ENCODE measurements at places on chromosomes 6 and 20.

DNA sequence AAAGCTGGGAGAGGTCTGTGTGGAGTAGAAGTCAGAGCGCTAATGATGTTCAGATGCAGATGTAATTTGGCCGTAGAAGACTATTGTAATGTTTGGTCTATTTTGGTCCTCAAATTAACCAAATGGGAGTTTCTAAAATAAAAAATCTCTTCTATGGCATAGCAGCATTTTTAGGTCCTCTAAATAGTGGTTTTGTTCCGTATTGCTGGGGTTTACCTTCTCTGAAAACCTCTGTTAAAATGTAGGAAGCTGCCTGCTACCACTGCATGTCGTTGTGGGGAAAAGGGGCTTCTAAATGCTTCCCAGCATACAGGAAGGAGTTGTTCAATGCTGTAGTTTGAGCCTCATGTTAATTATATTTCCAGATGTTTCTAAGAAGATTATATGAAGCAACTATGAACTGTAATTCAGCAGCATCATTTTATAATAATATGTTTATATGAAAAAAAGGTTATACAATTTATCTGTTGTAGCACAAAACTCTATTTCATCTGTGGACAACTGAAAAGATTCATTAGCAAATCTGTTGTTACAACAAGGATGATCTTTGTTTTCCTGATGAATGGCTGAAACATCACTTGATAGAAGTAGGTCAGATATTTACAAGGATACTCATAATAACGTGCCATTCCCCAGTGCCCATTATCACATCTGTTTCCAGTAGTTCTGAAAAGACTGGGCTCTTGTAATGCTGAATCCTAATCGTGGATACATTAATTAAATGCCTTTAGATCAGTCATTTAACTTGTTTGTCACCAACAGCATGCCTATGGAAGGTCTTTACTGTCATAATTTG is 256.6 kb downstream of the TBC1D7 start:
- DNase-seq, result no peak

DNA sequence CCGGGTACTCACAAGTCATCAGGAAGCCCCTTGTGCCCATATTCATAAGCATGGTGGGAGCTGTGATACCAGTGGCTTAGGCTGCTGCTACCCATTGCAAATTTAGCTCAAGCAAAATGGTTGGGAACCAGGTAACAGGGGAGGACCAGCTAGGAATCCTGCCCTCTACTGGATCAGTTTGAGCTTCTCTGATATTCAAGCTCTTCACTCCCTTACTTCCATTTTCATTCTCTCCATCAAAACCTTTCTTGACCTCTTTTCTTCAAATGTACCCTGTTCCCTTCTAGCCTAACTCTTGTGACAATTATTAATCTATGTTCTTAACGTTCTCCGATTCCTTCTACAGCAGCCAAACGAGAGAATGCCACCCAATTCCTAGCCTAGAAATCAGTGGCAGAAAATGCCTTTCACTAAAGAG is 9.7 kb downstream of the NOL7 start:
- peak; percentile 40 for DNase-seq

DNA sequence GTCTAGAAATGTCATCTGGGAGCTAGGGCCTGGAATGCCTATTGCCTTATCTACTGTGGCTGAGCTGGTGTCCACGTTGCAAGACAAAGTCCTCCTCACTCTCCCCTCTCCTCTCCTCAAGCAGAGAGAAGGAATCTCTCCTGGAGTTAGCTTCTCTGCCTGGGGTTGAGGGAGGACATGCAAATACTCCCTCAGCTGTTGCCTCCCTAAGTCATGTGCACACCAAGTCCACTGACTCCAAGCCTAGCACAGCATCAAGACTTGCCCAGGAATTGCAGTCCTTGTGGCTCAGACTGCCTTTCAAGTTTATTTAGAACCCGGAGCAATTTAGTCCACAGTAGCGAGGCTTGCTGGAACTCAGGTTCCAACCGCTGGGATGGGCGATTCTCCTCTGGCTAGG is 38.0 kb upstream of the SCP2D1 start:
- DNase-seq, result no peak

GRCh38 chr6:19734061-19734460 is 103.1 kb upstream of the ID4 start:
- DNase-seq, result no peak

- no peak for DNase-seq
Measured at GRCh38 chr6:131065112-131065823, 2.2 kb upstream of the EPB41L2 start.

DNA sequence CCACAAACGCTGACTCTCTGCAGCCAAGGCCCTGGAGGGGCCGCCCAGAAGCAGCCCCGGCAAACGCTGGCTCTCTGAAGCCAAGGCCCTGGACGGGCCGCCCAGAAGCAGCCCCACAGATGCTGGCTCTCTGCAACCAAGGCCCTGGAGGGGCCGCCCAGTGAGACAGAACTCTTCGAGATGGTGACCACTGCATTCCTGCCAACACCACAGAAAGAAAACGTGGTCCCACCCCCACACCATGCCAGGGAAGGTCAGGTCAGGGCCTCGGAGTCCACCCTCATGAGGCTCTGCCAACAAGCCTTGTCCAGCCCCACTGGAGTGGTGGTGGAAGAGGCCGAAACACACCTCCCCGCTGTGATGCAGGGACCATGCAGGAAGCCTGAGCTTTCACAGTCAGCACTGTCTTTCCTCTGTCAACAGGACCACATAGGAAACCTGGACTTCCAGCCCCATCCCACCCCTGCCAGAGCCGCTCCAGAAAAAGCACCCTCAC is 97.5 kb downstream of the DLL1 start:
- no peak for DNase-seq

GRCh38 chr6:96899019-96899418 is 1.3 kb upstream of the NDUFAF4 start:
- DNase-seq, result peak; percentile 32

GRCh38 chr20:50428097-50428828 is 81.9 kb upstream of the PTPN1 start:
- no peak for DNase-seq

DNA sequence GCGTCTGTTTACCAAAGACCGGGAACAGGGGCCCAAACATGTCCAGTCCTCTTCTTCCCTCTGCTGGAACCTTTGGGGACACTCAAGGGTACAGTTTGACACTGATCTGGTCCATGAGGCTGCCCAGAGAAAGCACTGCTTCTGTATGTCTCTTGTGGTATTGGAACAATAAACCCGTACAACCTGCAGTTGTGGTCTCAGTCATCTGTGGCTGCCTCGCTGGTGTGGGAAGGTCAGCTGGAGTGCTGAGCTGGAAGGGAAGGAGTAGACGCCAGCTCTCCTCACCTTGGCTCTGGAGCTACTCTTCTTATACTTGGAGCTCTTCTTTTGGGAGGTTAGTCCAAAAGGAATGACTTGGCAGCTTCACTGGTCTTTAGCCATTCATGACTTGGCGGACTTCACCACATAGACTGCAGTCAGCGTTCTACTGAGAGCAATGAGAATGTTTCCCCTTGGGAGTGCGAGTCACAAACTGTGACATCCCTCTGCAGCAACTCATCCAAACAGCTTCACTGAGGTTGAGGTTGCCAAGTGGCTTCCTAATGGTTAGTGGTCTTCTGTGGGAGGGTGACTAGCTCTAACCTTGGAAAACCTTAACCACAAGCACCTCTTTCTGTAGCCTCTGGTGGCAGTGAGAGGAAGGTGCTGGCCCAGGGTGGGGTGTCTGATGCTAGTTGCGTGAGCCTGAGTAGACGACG is 81.2 kb downstream of the ASXL1 start:
- DNase-seq, result no peak

DNA sequence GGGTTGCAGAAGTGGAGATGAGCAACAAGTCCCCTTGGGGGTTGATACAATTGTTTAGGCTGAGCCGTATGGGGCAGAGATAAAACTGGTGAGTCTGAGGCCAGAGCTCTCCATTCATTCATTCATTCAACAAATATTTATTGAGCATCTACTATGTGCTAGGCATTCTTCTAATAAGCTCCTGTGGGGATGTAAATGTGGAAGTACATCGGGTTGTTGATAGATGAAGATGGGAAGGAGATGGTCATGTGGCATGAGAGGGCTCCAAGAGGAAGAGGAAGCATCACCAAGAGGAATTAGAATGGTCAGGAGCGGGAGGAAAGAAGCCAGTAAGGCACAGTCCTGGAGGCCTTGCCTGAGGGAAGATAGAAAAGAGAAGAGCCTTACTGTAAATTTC is 98.7 kb upstream of the MLN start:
- DNase-seq, result no peak

DNA sequence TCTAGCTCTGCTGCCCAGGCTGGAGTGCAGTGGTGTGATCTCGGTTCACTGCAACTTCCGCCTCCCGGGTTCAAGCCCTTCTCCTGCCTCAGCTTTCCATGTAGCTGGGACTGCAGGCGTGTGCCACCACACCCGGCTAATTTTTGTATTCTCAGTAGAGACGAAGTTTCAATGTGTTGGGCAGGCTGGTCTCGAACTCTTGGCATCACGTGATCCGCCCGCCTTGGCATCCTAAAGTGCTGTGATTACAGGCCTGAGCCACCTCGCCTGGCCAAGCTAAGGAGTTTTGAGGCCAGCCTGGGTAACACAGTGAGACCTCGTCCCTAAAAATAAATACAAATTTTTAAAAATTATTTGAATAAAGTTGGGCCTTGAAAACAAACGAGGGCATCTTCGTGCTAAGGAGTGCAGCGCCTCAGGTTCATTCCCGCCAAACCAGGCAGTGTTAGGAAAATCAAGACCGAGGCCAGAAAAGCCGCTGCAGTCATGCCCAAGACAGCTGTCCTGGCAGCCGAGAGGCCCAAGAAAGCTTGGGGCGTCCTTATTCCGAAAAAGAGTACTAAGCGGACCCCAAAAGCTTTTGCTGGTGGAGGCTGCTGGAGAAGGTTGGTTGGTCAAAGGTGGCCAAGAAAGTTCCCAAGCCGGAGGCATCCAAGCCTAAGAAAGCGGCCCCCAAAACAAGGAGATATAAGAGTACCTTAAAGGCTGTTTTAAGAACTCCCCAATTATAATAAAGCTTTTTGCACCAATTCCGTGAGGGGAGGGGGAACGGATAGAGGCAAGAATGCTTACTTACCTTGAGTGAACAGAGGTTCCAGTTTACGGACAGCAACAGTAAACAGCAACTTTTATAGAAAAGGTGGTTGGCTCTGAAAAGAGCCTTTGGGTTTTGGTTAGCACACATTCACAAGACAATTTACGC is 109.0 kb downstream of the HFE start:
- DNase-seq, result no peak

DNA sequence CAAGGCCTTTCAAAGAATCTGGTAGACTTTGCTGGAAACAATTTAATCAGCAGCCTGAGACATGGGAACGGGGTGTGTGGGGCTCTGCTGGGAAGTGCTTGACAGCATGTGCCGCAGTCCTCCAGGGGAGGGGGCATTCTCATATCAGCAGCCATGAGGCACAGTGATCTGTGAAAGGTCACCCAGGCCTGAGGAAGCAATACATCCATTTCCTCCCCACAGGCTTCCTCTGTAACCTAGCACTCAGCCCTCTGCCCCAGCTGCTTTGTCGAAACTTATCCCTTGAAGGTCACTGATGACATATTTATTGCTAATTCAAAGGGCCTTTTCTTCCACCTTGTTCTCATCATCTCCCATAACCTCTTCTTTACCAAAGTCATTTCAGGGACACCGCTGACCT is 103.3 kb downstream of the TNFAIP3 start:
- no peak for DNase-seq

DNA sequence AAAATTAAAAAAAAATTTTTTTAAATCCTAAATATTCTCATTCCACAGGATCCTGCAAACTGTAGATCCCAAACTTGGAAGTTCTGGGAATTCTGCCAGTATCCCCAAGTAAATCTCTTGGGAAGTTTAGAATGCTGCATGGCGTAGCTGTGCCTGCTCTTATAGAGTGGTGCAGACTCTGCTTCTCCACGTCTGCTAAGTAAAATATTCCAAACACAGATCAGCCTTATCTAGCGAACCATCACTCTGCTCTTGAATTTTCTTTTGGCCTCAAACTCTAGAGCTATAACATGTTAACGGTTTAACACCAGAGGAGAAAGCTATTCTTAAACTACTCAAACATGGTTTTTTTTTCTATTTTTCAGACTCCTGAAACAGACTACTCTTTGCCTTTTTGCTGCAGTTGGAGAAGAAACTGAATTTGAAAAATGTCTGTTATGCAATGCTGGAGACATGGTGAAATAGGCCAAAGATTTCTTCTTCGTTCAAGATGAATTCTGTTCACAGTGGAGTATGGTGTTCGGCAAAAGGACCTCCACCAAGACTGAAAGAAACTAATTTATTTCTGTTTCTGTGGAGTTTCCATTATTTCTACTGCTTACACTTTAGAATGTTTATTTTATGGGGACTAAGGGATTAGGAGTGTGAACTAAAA is 138.5 kb upstream of the AKAP12 start:
- no peak for DNase-seq

DNA sequence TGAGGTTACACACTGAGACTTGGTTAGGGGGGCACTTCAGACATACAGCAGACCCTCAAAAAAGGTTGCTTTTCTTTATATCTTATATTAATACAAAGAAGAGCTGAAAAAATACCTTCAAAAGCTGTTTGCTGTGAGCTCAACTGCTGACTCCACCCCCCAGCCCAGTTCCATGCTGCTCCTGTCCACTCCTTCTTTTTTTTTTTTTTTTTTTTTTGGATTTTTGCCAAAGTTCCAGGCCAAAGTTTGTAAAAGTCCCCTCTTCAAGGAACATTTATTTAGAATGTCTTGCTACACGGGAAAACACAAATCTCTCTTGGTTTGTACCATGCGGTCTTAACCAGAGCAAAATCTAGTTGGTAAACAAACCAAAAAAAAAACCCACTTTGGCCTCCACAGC is 85.3 kb upstream of the AKAP12 start:
- no peak for DNase-seq

- DNase-seq, result no peak
Measured at GRCh38 chr6:126618639-126619343, 278.9 kb downstream of the CENPW start.

- no peak for DNase-seq
Measured at GRCh38 chr6:41377071-41377470, 41.7 kb downstream of the NCR2 start.

DNA sequence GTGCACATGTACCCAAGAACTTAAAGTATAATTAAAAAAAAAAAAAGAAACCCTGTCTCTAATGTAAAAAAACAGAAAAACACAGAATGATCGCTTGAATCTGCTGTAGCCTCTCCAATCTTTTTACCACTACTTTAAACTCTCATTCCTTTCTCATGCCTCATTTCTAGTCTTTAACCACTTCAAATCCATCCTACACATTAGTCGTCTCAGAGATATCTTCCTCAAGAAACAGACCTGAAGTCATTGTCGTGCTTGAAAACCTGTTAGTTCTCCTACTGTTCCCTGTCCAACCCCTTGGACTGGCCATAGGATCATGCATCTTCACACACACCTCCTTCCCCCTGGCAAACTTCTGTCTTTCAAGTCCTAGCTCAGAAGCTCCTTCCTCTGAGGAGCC is 112.1 kb upstream of the BCLAF1 start:
- no peak for DNase-seq

- no peak for DNase-seq
Measured at GRCh38 chr6:24307881-24308280, 50.0 kb downstream of the DCDC2 start.

Data from HFF-Myc (cell line).